ENCODE measurements at places on chromosomes 6 and 20.

DNA sequence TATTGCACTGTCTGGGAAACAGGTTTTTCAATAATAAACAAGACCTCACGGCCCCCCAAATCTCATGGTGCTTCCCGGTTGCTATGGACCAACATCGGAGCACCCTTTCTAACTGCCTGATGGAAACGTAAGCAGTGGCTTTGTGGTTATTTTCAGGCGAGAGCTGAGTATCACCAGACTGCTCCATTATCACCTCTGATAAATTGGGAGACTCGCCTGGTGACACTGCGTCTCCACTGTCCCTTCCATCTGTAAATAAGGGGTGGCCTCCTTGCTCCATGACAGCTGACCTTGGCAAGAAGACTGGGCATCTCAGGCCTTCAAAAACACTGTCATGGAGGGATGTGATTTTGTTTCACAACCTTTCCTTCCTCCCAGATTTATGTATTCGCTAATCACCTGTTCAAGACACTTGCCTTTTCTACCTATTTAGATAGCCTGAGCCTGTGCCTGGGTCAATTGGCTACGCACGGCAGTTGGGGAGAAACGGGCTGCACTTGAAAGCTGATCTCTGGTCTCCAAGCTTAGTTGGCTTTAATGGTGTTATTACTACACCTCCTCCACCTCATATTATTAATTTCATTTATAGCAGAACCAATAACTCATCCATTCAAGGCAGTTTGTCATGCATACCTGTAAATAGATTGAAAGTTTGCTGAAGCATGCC, 17.7 kb upstream of the CDH4 start:
- DNase-seq: no peak

- DNase-seq: peak; percentile 89
Observed at GRCh38 chr20:44733341-44734069, 12.2 kb upstream of the KCNK15 start.

- no peak for DNase-seq
Observed at GRCh38 chr6:168123165-168123911, 44.3 kb upstream of the FRMD1 start.

DNA sequence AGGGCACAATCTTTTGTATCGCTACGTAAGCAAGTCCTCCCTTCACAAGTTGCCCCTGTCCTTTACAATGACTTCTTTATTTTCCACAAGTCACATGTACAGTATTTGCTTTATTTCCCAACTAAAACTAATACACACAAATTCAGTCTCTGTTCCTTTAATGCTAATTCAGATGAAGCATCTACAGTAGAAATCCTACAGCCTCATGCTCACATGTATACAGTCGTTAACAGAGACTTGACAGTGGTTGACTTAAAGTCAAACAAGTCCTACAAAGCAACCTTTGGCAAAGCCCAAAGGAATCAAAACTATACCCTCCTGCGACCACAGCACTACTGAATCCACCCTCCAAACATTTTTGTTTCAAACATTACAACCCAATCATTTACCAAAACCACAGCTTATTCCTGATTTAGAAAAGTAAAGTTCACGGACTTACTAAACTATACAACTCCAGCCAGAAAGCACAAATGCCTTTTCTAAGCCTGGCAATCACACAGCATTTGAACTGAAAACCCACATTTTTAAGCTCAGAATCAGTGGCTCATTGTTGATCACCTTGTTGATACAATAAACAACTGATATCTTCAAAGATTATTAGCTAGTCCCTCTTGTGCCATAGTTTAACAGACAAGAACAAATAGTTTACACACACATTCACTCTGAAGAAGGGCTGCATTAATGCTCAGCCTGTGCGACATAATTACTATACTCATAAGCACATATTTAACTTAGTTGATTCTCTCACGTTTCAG, 70.9 kb upstream of the NHSL1 start:
- no peak for DNase-seq

DNA sequence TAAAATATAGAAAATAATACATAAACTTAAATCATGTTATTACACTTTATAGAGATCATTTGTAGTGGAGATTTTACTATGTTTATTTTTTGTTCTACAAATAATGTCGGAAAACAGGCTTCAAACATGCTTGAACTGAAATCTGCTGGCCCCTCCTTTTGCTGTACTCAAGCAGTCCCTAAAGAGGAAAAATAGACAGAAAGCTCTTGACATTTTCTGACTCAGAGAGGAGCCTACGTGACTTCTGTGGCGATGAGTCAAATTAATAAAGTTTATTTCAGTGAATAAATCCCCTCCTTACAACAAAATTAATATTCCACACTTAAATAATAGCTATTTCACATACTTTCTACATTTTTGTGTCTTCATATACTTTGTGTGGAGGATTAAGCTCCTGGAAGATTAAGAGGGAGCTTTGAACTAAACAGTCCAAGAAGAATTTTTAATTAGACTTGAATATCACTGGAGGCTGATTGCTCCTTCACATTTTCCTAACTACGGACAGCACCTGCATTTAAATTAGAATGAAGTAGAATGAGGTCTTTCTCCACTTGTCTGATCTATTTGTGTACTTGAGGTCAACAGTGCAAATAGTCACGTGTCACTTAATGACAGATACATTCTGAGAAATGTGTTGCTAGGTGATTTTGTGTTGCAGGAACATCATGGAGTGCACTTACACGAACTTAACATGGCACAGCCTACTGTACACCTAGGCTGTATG, 1.7 kb upstream of the TREM1 start:
- DNase-seq: no peak

GRCh38 chr6:35177157-35177556, 36.0 kb upstream of the TCP11 start:
- no peak for DNase-seq
